Left kidney (tissue), 8 donors: ENCODE measurements at places on chromosomes 5 and 9. TPM values are rescaled to one million over a fixed set of nuclear protein-coding genes. Genes with fewer than 3 reads are reported as not detected.

The DYNC2I2 gene
- 55.2 TPM for polyA plus RNA-seq

The GFI1B gene
- 0.52 TPM for polyA plus RNA-seq

The SIT1 gene
- 0.32 TPM for polyA plus RNA-seq

The SH3GL2 gene
- 5.3 TPM for polyA plus RNA-seq

The CD14 gene
- 5.6 TPM for polyA plus RNA-seq

The PCDHGC3 gene
- 99.2 TPM for polyA plus RNA-seq

The SLCO6A1 gene
- not detected for polyA plus RNA-seq

The WNK2 gene
- polyA plus RNA-seq, result 28.5 TPM

The MRPS30 gene
- polyA plus RNA-seq, result 79.1 TPM

The RNF20 gene
- 67.0 TPM for polyA plus RNA-seq

The PCDHGA4 gene
- 2.6 TPM for polyA plus RNA-seq

The THOC3 gene
- 131 TPM for polyA plus RNA-seq

The GRIN1 gene
- polyA plus RNA-seq, result not detected

The TRPM6 gene
- polyA plus RNA-seq, result 1.1 TPM

The IGIP gene
- polyA plus RNA-seq, result 8.0 TPM

The ENTPD2 gene
- polyA plus RNA-seq, result 4.7 TPM

The WDR41 gene
- 65.1 TPM for polyA plus RNA-seq

GRCh38 chr5:178490935-178491652 lies 99.1 kb downstream of the COL23A1 start:
- DNase-seq, result no peak

GRCh38 chr9:94210616-94211603 lies 48.2 kb upstream of the ZNF169 start:
- DNase-seq, result no peak

- no peak for DNase-seq
These were observed 13.4 kb downstream of the PCSK5 start for GRCh38 chr9:75903785-75904360.

DNA sequence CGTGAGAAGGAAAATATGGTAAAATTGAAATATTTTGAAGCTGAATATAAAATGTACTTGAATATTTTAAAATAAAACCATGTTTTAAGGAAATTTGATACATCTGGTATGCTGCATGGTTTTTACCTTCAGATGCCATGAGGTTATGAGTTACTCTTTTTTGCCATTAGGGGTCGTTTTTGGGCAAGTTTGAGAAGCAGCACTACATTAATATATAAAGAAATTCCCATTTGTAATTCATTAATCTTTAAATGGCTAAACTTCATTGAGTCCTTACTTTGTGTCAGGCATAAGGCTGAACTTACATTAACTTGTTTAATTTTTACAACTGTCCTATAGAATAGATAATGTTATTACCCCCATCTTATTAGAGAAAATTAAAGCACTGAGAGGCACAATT lies 152.3 kb downstream of the KDM4C start:
- no peak for DNase-seq

GRCh38 chr9:73172901-73173215 lies 21.2 kb downstream of the ANXA1 start:
- no peak for DNase-seq

- DNase-seq, result peak; percentile 57
These were observed 148.5 kb downstream of the SGCD start for GRCh38 chr5:156475182-156476157.

DNA sequence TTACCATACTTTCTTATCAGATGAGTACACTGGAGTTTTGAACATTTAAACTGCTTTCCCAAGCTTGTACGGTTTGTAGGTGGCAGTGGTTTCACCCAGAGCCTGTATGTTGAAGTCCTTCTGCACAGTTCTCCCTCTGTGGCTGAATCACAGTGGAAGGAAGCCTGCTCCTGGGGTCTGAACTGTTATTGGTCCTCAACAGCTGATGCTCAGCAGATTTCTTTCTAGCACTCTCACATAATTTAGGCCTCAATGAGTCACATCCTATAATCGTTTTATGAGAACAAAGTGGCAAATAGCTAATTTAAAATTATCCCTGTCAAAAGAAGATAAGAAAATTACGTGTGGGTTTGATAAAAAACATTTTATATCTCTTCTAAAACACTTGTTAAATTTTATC lies 229.7 kb downstream of the TLE4 start:
- DNase-seq, result no peak

- no peak for DNase-seq
These were observed 8.9 kb downstream of the MRPL22 start for GRCh38 chr5:154949781-154950180.

- no peak for DNase-seq
These were observed 476.8 kb downstream of the CETN3 start for GRCh38 chr5:89932771-89933181.

DNA sequence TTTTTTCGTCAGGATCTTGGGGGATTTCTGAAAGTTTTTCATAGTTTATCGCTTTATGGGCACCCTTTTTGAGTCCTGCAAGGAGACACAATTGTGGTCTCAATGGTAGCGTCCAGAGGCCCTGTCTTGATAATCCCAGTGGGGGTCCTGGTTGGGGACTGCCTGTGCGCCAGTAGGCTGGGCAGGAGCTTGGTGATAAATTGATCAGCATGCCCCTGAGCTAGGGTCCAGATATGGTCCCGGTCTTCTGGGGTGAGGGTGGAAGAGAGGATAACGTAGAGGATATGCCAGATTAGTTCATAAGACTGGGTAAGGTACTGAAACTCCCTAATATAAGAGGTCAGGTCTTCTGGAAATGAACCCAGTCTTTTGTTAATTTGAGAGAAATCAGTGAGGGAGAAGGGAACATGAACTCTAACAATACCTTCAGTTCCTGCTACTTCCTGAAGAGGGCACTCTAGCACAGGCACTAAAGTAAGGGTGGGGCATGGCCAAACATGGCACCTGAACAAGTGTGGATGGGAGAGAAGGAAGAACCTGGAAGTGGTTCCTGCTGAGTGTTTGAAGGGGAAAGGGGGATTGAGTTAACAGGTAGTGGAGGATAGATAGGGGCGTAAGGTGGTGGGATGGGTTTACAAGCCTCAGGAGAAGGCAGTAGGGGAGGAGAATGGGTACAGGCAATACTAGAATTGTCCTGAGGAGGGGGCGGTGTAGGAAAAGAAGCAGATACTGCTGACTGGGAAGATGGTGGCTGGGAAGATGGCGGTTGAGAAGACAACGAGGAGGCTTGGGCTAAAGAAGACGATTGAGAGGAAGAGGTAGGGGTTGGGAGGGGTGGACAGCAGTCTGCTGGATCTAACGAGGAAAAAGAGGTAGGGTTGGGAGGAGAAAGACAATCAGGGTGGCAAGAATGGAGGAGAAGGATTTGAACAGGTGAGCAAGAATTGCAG lies 33.8 kb upstream of the ANXA2R start:
- no peak for DNase-seq

- DNase-seq, result no peak
These were observed 59.7 kb downstream of the RXRA start for GRCh38 chr9:134385915-134386314.

GRCh38 chr9:131774636-131775035 lies 34.8 kb upstream of the RAPGEF1 start:
- DNase-seq, result no peak

DNA sequence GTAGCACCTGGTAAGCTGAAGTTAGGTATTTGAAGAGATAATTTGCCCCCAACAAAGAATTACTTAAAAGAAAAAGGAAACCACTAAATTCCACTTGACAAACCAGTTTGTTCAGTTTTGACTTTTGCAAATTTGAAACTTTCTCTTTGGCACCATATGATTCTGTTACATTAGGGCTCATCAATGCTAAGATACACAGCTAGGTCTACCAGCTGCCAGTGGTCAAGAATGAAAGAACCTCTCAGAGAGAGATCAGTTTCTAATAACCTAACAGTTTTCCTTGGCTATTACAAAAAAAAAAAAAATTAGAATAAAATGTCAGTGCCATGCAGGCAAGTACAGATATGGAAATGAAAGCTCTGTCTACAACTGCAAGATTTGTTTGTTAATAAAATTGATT lies 92.3 kb downstream of the CAAP1 start:
- no peak for DNase-seq

DNA sequence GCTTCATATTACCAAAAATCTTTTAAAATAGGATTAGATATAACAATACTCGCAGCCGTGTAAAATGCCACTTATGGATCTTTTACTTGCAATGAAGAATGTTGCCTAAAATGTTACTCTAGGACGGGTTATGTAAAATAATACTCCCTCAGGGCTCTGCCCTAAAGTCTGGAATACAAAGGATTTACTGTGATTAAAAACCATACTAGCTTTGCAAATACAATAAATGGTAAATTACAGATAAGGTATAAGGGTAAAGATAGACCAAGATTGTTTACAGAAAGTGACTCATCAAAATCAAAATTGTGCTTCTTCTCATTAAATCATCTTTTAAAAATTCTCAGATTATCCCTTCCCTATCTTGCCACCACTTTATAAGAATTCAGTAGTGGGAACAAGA lies 163.6 kb downstream of the MEF2C start:
- no peak for DNase-seq

- no peak for DNase-seq
These were observed 8.7 kb upstream of the MYOT start for GRCh38 chr5:137858954-137859353.

GRCh38 chr5:131364507-131365050 lies 100.7 kb downstream of the CDC42SE2 start:
- DNase-seq, result no peak

- DNase-seq, result no peak
These were observed 109.9 kb downstream of the EHMT1 start for GRCh38 chr9:137728444-137729311.

DNA sequence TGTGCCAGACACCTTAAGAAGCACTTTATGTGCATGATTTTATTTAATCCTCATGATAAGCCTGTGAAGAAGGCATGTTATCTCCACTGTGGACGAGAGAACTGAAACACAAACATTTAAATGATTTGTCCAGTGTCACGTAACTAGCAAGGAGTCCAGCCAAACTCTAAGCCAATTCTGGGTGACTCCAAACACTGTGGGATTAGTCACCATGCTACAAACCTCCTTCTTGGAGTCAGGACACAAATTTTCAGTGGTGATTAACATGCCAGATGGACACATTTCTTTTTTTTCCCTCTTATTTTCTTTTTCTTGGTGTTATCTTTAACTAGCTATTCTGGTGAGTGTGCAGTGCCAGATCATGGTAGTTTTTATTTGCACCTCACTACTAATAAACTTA lies 316.8 kb downstream of the NDUFS4 start:
- no peak for DNase-seq

GRCh38 chr5:40410964-40411635 lies 268.6 kb upstream of the PTGER4 start:
- DNase-seq, result no peak

GRCh38 chr5:115068239-115069086 lies 101.2 kb downstream of the TRIM36 start:
- no peak for DNase-seq

DNA sequence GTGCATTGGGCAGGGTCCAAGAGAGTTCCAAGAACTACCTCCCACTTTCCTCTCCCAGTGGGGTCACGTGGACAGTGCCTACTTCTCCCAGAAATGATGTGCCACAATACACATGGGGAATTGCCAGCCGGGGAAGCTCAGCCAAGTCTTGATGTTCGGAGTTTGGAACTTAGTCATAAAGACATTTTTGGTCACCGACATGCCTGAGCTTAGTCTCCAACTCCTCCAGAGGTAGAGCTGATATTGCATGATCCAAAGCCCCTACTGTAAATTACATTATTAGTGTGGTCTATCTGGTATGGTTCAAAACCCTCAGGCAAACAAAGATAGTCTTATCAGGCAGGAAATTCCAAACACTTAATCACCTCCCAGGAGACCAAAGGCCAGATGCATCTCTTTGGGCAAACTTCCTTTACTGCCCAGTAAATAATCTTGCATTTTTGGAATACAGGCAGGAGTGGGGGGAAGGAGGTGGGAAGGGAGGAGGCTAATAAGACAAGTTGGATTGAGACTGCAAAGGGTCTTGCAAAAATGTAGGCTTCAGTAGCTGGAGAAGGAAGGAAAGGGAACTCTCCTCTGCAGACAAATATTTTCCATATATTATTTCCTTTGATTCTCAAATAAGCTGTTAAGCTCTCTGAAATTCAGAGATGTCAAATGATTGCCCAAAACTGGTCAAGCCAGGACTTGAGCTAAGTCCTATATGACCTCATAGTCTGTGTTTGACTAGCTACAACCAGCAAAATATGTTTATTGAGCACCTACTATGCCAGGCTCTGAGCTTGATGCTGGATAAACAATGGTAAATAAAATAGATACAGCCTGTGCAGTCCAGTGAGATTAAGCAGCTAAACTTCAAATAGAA lies 99.4 kb downstream of the DRD1 start:
- DNase-seq, result no peak

DNA sequence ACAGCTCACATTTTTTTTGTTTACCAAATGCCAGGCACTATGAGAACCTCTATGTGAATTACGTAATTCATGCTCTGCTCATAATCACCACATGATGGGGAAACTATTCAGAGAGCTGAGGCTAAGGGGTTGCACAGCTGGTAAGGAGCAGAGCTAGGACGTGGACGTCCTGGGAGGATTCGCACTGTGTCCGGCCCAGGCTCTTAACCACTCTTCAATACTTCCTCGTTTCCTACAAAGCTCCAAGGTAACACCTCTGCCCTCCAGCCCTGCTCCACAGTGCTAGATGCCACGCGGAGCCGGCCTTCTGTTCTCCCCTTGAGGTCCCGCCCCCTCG lies 8.7 kb downstream of the PHF19 start:
- no peak for DNase-seq

- DNase-seq, result no peak
These were observed 14.4 kb upstream of the SLC22A4 start for GRCh38 chr5:132279801-132280200.

GRCh38 chr9:82404881-82405280 lies 416.3 kb downstream of the SPATA31D1 start:
- DNase-seq, result no peak

GRCh38 chr9:137748741-137749140 lies 128.8 kb upstream of the CACNA1B start:
- DNase-seq, result no peak

- peak; percentile 36 for DNase-seq
These were observed 3.0 kb downstream of the NUDT2 start for GRCh38 chr9:34332076-34332964.

DNA sequence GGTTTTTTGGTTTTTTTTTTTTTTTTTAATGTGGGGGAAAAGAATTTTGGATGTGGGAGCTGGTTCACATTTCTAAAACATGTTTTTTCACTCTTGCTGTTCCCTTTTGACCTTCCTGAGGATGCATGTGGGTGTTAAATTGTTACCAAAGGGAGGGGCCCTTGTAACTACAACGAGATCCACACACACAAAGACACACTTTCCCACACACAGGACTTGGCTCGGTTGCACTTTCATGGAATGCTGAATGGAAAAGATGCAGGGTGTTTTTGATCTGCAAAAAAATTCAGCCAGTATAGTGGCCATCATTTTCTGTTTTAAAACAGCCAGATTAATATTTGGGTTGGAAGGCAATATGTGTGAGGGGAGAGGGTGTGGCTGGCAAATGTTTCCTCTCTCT lies 576.9 kb downstream of the EBF1 start:
- no peak for DNase-seq

GRCh38 chr5:151106043-151106442 lies 25.2 kb upstream of the TNIP1 start:
- DNase-seq, result no peak

- DNase-seq, result no peak
These were observed 12.2 kb upstream of the RAPGEF6 start for GRCh38 chr5:131647048-131647769.

- DNase-seq, result no peak
These were observed 1.9 kb downstream of the UGCG start for GRCh38 chr9:111898331-111899096.

GRCh38 chr9:76655971-76656370 lies 108.3 kb upstream of the PCA3 start:
- DNase-seq, result no peak
